ENCODE measurements at places on chromosomes 13 and 19.

DNA sequence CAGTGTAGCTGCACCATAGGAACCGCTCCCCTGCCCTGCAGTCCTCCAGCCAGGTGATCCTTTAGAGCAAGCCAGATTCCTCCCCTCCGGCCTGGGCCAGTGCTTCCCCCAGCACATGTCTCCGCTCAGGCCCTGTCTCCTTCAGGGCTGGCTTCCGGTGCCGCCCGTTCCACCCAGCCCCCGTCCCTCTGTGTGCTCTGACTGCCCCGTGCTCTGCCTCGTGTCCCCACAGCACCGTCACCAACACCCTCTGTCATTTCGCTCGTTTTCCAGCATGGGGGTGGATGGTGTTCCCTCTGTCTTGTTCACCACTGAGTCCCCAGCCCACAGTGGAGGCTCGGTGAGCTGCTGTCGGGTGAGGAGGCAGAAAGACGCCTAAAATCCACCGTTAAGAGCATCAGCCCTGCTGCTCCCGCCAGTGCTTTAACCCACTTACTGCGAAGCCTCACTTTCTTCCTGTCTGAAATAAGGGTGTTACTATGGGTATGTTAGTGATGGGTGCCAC is 54.5 kb downstream of the TSSK6 start:
- DNase-seq = peak; percentile 74

- peak; percentile 36 for DNase-seq
Measured at GRCh38 chr19:34556488-34556887, 74.9 kb downstream of the WTIP start.

DNA sequence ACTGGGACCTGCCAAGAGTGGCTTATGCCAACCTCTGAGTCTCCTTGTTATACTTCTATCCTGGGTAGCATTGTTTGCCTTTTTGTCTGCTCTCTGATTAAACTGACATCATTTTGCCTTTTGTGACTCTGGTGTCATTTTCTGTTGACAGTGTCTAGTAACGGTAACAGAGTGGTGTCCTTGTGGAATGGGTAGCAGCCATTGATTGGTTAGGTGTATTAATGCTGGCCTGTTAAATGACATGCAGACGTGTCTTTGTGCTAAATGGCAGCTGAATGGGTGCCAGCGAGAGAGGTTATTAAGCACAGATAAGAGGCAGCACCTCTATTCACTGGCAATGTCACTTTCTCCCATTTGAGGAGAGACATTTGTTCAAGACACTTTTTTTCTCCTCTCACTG is 1289.4 kb downstream of the PCDH9 start:
- DNase-seq = no peak

DNA sequence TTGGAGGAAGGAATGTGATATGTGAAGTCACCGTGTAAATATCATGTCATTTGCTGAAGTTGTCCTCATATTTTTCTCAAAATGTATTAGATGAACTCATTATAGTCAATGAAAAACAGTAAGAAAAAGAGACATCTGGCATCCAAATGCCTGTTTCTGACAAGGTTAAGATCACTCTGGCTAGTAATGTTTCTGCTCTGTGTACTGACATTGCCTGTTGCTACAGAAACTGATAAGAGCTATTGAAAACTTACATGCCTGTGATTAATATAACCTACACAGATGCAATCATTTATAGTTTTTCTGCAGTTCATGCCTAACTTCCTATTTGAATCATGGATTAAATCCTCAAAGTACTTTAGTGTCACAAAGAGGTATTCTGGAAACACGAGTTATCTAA is 249.8 kb downstream of the NBEA start:
- no peak for DNase-seq

GRCh38 chr19:16461630-16462051 is 10.1 kb downstream of the EPS15L1 start:
- no peak for DNase-seq

- DNase-seq = no peak
Measured at GRCh38 chr13:113192902-113193301, 15.6 kb downstream of the PCID2 start.

- DNase-seq = peak; percentile 87
Measured at GRCh38 chr19:35013041-35013819, 13.1 kb downstream of the GRAMD1A start.

- no peak for DNase-seq
Measured at GRCh38 chr13:98959291-98959690, 18.6 kb downstream of the DOCK9 start.

DNA sequence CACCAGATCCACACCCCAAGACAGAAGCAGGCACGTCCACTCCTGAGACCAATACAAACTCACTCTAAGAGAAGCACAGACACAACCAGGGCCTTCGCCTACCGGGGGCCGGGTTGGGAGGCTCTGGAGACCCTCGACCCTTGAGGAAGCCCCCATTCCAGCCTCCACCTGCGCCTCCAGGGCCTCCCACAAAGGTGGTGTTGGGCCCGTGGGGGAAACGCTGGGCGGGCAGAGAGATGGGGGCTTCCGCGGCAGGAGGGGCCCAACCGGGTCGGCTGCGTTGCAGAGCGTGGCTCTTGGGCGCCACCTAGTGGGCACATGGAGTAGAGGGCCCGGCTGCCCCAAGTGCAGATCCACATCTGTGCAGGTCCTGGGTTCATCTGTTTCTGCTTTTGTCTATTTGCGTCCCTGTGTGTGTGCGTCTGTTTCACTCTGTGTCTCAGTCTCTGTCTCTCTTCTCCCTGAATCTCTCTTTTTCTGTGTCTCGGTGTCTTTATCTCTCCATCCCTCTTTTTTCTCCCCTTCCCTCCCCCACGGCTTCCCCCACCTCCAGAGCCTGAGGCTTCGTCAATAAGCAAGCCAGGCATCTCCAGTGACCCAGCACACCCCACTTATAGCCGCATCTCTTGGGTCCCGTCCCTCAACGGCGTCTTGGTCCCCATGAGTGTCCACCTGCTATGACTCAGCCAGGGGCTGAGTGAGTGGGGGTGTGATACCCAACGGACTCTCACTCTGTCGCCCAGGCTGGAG is 10.5 kb upstream of the TINCR start:
- DNase-seq = peak; percentile 76

GRCh38 chr13:45034342-45034741 is 45.0 kb downstream of the GPALPP1 start:
- DNase-seq = no peak

DNA sequence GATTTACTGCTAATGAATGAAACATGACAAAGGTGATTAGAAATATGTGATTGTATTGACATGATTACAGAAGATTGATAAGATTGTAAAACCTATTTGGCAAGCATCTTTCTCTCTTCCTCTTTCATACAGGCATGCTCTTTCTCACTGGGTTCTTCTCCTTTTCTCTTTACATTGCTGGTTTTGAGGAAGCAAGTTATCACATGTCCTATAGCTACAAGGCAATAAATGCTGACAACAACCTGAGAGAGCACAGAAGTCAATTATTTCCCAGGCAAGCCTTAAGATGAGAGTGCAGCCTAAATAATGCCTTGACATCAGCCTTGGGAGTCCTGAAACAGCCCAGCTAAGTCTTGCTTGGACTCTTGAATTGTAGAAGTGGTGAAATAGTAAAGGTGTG is 875.0 kb downstream of the SLITRK1 start:
- DNase-seq = no peak

DNA sequence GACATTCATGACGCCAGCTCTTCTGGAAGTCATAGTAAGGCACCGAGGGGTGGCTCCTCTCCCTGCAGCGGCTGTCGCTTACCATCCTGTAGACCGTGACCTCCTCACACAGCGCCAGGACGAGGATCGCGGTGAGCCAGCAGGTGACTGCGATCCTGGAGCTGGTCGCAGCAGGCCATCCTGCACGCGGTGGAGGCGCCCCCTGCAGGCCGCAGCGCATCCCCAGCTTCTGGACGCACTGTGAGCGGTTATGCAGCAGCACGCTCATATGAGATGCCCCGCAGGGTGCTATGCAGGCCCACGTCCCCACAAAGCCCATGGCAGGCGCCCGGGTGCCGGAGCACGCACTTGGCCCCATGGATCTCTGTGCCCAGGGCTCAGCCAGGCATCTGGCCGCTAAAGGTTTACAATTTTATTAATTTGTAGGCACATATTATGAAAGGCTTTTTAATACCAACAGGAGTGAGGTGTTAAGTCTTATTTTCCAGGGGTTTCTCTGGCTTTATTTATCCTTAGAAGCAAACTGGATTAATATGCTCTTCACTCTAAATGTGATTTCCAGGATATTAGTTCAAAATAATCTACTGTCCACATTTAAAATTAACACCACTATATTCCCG is 35.6 kb upstream of the PSPC1 start:
- peak; percentile 52 for DNase-seq

GRCh38 chr13:39512687-39513086 is 90.3 kb downstream of the LHFPL6 start:
- DNase-seq = no peak

- DNase-seq = no peak
Measured at GRCh38 chr13:97542102-97542685, 108.2 kb downstream of the RAP2A start.

GRCh38 chr19:10091370-10091687 is 5.2 kb downstream of the SHFL start:
- no peak for DNase-seq

- DNase-seq = no peak
Measured at GRCh38 chr13:35926859-35927530, 204.2 kb downstream of the DCLK1 start.

DNA sequence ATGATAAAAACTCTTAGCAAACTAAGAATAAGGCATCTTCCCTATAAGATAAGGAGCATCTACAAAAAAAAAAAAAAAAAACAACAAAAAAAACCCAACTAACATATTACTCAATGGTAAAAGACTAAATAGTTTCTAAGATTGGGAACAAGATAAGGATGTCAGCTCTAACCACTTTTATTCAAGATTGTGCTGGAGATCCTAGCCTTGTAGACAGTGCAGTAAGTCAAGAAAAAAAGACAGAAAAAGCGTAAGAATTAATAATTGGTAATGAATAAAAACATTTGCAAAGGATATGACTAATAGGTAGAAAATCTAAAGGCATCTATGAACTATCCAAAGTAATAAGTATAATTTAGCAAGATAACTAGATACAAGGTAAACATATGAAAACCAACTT is 33.0 kb downstream of the ZIC2 start:
- no peak for DNase-seq

- DNase-seq = no peak
Measured at GRCh38 chr19:9808855-9809824, 9.7 kb downstream of the FBXL12 start.

DNA sequence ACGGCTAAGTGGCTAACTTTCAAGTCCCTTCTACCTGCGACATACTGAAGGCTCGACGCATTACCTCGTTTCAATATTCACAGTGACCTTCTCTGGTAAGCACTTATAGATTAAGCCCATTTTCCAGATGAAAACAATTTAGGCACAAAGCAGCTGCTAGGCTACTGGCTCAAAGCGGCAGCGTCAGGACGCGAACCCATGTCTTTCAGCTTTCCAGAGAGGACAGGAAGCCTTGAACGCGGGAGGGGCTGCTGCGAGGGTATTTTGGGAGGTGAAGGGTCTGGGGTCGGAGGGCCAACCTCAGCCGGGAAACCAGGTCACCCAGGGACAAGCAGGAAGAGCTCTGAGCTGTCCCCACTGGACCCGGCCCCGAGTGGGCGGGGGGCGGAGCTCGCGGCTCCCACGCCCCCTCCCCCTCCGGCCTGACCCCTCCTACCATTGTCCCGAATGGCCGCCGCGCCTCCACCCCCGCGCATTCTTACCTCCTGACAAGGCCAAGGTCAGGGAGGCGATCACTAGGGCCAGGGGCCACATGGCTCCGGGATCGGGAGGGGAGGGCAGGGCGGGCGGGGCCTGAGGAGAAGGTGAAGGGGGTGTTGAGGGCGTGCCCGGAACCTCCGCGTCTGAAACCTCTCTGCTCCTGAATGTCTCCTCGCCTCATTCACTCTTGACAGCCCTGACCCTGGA is at the start of gene KLK13:
Gene KLK13, minus strand, starts transcription at position 559 of the 687 bp plus-strand sequence. Its CDS starts 25 bp downstream, at position 534.
- DNase-seq = no peak

- DNase-seq = no peak
Measured at GRCh38 chr13:92805766-92806165, 420.8 kb upstream of the GPC6 start.

GRCh38 chr19:38665950-38666662 is 18.7 kb downstream of the ACTN4 start:
- no peak for DNase-seq

DNA sequence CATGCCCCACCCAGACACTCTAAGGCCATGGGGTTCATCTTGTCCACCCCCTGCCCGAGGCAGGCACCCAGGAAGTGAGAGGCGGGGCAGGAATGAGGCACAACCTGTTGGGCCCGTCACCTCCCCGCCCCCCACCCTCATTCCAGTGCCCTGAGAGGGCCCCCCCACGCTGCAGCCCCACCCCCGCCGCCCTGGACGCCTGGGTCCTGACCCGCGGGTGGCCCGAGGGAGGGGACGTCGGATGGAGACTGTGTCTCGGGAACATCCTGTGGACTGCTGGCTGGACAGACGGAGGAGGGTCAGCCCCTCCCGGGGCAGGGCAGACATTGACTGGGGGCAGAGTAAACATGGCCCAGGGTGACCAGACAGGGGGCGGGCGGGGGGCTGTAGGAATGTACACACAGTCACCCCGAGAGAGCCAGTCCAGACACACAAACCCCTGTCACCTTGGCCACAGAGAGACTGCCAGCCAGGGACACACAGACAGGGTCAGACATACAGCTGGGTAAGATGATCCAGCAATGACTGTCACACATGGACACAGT is 7.4 kb upstream of the JUNB start:
- DNase-seq = peak; percentile 48

- DNase-seq = no peak
Measured at GRCh38 chr13:84029396-84029795, 147.1 kb upstream of the SLITRK1 start.

DNA sequence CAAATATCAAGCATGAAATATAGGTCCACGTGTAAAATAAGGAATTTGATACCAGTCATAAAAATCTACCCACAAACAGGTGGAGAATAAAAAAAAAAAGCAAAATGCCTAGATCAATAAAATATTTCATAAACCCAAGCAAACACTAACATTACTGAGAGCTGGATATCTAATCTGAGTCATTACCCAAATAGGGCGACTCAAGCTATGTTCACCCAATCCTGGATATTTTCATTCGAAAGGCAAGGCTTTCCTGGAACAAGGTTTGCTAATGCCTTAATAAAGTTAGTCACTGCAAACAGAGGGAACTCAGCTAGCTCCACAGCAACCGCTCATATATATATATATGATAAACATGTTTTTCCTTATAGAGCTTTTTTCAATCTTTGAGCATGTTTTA is 33.5 kb upstream of the TM9SF2 start:
- DNase-seq = no peak

DNA sequence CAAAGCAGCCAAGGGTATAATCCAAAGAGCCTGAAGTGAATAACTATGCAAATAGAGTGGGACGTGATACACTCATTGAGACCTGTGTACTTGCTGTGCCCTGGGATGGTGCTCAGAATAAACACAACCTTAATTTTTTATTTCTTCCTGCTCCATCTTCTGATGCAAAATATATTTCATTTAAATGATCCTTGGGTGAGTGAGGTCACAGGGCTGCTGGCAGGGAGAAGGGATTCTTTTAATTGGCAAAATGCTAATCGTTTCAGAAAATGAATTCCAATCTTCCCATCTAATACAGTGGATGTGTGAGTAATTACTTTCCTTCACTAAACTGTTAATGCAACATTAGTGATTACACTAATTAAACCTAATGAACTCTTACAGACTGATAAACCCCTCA is 63.5 kb downstream of the SIAH3 start:
- DNase-seq = no peak

- DNase-seq = peak; percentile 38
Measured at GRCh38 chr13:50594276-50595051, 249.0 kb downstream of the DLEU7 start.

All from activated CD4-positive, alpha-beta T cell treated with anti-CD3 and anti-CD28 coated beads, Interleukin-2, amount 50 U/mL, for 48 hours (primary cell).